ENCODE measurements at places on chromosomes 7 and 10.

- DNase-seq, result no peak
These were observed 51.5 kb downstream of the PFKFB3 start for GRCh38 chr10:6254201-6254600.

- no peak for DNase-seq
These were observed 109.4 kb downstream of the ABLIM1 start for GRCh38 chr10:114548662-114549061.

DNA sequence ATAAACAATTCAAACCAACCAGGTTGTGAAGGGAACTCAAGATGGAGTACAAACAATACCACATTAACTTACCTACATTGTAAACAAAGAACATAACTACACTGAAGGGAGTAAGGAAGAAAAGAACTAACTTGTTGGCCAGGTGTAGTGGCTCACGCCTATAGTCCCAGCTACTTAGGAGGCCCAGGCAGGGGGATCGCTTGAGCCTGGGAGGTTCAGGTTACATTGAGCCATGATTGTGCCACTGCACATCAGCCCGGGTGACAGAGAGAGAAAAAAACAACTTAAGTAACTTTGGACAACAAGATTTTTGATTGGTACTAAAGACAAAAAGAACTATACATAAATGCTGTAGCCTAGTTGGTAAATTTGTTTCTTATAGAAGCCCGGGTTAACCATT lies 68.8 kb downstream of the TRIL start:
- DNase-seq, result no peak

- no peak for DNase-seq
These were observed 147.1 kb upstream of the GDF10 start for GRCh38 chr10:47152861-47153349.

GRCh38 chr10:75037171-75038153 lies 74.0 kb upstream of the SAMD8 start:
- DNase-seq, result no peak

GRCh38 chr7:73966062-73966940 lies 61.7 kb upstream of the ELN start:
- DNase-seq, result no peak

DNA sequence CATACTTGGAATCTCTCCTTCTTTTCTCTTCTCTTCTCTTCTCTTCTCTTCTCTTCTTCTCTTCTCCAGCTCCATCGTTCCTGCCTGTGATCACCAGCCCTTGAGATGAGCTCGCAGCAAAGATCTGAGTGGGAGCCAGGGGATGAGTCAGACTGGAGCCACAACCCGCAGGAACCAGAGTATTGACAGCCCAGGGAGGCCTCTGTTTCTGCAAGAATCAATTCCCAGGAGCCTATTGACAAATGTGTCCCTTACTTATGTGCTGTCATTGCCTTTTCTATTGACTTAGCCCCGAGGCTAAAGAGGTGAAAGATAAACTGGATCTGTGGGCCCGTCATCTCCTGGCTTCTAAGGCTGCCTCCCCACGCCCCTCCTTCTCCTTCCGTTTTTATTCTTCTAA lies 13.1 kb upstream of the HABP2 start:
- DNase-seq, result no peak

DNA sequence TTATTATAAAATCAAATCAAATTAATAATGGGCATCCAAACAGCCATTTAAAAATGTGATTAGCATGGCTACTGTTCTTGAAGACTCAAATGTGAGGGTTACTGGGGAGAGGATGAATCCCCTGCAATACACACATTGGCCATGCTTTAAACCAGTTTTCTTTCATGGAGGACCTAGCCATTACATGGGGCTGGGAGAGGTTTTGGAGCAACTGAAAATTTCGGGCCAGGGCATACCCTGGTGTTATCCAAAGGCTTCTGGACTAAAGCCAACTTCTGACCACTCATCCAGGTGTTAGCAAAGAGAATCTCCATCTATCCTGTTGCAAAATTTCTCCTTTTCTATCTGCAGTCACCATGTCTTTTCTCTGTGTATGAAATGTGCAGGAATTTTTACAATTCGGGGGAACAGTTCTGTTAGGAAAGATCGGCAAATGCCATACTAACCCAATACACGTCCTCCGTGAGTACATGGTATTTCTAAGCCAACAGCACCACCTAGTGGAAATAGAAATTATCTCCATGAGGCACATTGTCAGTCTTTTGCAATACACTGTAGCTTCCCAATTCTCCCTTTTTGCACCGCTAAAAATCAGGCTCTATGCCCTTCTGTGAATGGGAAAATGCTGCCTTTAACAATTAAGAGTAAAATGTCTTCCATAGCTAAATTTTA lies 47.0 kb upstream of the ZNF107 start:
- DNase-seq, result peak; percentile 67

DNA sequence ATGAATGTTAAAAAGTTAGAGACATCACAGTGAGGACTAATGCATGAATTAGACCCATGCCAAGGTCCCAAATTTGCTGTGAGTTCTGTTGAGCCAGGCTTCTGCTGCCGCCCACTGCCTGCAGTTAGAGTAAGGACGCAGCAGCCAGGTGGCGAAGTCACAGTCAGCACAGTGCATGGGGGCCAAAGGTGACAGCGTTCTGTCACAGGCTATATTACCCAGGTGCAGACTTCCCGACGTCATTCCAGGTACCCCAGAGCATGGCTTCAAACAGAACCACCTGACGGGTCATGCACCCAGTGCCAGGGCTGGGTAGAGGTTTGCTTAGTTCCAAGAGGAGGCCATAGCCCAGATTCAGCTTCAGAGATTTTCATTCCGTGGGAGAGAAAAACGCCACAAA lies 33.9 kb upstream of the HMX3 start:
- no peak for DNase-seq

- peak; percentile 78 for DNase-seq
These were observed 37.2 kb downstream of the PRSS2 start for GRCh38 chr7:142807855-142808460.

- no peak for DNase-seq
These were observed 55.7 kb upstream of the GATA3 start for GRCh38 chr10:7998831-7999230.

GRCh38 chr7:101156866-101157589 lies 2.8 kb downstream of the AP1S1 start:
- DNase-seq, result no peak

- DNase-seq, result no peak
These were observed 7.7 kb downstream of the EIF4H start for GRCh38 chr7:74181821-74182220.

DNA sequence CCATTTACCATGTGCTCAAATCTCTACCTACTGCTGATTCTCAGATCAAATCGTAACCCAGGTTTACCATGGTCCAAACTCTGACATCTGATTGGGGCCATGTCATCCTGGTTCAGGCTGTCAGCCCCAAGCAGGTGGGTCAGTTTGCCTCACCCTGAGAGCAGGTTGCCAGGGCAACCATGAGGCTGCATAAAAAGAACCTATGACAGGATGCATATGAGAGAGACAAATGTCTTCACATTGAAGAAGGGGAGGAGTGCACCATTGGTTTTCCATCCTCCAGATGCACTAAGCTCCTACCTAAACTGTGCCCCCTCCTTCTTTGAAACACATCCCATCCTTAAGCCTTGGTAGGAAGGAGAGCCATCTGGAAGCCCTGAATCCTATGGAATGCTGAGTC lies 10.2 kb downstream of the PRSS1 start:
- no peak for DNase-seq

DNA sequence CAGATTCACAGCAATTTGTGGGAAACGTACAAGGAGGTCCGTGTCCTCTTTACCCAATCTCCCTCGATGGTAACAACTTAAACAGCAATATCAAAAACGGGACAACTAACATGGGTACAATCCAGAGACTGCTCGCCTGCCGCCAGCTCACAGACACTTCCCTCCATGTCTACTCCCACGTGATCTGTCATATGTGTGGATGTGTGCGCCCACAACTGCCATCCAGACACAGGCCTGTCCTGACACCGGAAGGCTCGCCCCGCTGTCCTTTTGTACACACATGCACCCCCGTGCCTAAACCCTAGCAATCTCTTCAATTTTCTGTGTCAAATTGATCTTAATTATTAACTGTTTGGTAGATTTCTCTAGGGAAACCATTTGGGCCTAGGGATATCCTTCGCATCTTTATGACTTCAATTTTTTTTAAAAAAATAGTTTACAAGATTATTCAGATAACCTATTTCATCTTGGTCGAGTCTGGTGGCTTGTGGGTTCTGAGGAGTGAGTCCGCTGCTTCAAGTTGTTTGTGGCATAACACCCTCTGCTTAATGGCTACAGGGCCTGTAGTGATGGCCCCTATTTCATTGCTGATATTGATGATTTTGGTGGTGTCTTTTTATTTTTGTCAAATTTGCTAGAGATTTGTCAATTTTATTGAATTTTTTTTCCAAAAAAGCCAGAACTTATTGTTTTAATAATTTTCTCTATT lies 260.6 kb downstream of the MAD1L1 start:
- peak; percentile 13 for DNase-seq

- no peak for DNase-seq
These were observed 39.6 kb downstream of the GRK5 start for GRCh38 chr10:119246862-119247549.

- DNase-seq, result no peak
These were observed 286.5 kb downstream of the DOCK4 start for GRCh38 chr7:111919631-111920179.

DNA sequence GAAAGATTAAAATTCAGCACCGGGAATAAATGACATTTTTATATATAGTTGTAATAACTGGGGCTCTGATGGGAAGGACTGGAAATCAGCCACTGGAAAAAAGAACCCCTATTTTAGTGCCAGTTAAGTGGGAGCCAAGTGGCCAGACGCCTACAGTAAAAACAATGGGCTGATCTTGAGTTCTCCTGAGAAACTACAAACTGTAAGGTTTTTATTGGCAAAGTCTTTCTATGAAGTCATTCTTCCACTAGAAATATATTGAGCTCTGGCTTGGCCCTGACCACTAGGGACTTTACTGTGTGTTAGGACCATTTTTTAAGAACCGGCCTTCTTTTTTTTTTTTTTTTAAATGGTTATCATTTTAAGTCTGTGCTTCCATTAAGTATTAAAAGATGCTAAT lies 79.6 kb downstream of the ZNF22 start:
- DNase-seq, result no peak

DNA sequence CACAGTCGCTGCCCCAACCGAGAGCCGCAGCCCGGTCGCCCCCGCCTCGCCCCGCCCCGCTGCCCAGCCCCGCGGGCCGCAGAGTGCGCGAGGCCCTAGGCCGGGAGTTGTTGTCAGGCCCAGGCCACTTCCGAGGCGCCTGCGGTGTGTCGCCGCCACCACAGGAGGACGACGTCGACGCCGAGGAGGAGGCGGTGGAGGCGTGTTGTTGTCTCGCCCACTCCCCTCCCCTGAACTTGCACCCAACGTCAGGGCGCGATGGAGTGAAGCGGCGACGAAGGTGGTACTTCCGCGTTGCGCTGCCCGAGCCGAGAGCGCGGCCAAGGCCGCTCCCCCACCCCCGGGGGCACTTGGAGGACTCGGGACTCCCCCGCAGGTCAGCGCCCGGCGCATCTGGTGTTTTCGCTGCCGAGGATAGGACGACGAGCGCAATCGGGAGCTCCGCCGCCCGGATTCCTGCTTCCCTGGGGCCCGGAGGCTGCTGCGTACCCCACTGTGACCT lies at the start of gene CDK13:
CDK13 (plus strand) TSS at position 286 of the 502 bp plus-strand sequence. CDS start 386 bp downstream, outside the sequence.
- DNase-seq, result peak; percentile 94

- no peak for DNase-seq
These were observed 120.9 kb upstream of the ZNF804B start for GRCh38 chr7:88638583-88638982.

GRCh38 chr10:10623958-10624566 lies 393.6 kb upstream of the CELF2 start:
- no peak for DNase-seq

DNA sequence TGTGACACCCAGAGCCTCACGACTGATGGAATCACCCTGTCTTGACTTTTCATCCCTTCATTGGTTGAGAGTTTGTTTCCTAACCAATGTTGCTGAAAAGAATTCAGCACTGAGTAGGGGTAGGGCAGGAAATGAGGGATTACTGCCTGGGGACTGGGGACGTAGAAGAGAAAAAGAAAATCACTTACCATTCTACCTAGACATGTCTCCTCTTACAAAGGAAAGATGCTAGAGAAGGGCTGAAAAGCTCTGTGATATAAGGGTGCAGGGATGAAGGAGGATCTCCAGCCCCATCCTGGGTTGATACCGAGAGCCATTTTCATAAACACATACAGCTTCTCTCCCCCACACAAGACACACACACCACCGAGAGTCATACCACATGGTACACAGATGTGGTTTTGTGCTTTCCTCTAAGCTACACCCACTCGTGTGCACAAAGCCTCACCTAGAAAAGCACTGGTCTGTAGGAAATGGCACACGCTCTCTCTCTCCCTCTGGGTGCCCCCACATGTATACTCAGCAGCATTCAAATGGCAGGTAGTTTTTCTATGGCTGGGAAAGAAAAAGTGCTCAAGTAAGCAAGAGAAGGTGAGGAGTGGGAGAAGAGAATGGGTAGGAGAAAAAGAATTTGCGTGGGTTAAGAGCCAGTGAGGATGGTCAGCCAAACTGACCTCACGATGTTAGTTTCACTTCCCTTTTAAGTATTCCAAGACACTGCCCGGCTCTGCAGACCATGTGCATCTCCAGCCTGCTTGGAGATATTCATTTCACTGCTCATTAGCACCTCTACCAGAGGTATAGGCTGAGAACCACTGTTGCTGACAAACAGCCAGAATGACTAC lies 85.8 kb downstream of the CALD1 start:
- DNase-seq, result peak; percentile 33

- DNase-seq, result no peak
These were observed 46.3 kb downstream of the GCC1 start for GRCh38 chr7:127539116-127539515.

GRCh38 chr10:2968401-2969058 lies 98.8 kb upstream of the PFKP start:
- DNase-seq, result no peak

GRCh38 chr10:85558533-85558932 lies 808.1 kb downstream of the GRID1 start:
- DNase-seq, result no peak

DNA sequence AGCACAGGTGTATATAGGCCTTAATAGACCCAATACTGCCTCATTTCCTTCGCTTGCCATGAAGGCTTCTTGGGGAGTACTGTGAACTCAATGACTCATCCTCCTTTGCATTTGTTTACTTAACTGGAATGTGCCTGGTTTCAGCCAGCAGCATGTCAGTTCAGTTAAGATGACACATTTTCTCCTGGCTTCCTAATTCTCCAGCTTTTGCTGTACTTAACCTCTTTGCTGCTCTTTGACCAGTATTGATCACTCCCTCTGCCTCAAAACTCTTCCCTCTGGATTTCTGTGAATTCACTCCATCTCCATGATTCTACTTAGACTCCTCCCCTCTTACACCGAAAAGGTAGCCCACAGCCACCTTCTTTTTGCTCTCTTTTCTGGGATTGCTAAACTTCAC lies 135.7 kb downstream of the MAGI2 start:
- DNase-seq, result no peak

Measured in CD4-positive, alpha-beta T cell treated with Interleukin-21 for 1 hour (primary cell).